ENCODE measurements at places on chromosomes 2 and 18.

- DNase-seq, result no peak
These were observed 1279.9 kb upstream of the NRXN1 start for GRCh38 chr2:52311862-52312261.

- no peak for DNase-seq
These were observed 98.8 kb downstream of the OLA1 start for GRCh38 chr2:174149530-174149929.

DNA sequence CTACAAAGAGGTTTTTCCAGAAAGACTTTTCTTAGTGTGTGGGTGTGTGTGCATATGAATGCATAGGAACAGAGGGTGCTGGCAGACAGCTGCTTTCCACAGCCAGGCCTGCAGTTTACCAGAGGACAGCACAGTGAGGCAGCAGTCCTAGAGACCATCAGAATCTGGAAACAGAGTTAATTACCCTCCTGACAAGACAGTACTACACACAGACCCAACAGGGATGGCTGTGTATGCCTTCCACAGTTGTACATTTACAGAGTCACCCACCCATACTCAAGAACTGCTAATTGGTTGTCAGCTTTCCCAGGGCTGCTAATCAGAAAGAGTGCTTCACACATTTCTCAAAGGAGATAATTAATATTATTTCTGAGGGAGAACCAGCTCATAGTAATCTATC lies 104.7 kb downstream of the FEZ2 start:
- no peak for DNase-seq

DNA sequence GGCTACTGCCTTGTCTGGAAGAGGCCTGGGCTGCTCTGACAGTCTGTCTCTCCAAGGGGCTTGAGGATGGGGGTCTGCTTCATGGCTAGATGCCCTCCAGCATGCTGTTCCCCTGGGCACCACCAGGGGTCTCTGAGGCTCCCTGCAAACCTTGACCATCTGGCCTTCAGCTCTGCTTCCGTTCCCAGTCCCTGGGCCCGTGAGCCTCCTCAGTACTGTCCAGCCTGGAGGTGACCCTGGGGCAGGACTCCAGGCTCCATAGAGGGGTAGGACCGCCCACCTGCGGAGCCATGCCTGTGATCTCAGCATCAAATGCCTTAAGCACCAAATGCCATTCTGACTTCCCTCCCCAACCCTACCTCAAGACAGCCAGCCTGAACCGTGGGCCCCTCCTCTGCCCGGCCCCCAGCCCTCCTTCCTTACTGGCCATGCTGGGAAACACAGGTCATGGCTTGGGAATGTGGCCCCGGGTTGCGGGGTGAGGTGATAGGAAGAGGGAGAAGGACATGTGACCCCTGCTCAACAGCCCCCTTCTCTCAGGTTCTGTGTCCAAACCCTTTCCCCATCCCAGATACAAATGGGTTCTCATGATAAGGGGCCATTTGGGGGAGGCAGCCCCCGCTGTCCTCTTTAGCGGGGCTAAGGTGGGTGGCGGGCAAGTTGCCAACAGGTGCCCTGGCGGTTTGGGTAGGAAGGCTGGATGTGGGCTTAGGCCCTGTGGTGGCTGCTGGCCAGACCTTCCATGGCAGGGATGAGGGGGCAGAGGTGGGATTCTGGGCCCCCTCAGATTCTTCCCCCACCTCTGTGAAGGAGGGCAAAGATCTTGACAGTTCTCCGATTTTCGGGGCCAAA lies 25.0 kb downstream of the SPEG start:
- DNase-seq, result no peak

DNA sequence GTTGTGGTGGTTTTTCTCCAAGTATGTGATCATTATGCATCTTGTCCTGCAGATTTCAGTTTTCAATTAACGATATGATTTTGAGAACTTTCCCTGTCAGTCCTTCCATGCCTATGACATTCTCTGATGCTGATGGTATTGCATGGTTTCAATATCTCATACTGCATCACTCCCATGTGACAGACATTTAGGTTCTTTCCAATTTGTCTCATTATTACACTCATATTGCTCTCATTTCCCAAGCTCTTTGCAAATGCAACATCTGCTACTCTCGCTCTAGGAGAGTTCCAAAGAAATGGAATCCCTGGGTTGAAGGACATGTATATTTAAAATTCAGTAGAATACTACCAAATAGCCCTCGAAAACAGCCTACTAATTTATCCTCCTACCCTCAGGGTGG lies 125.5 kb downstream of the MARCHF4 start:
- DNase-seq, result no peak

- DNase-seq, result no peak
These were observed 5.3 kb downstream of the EPB41L3 start for GRCh38 chr18:5538544-5538943.
